T-cell (primary cell): ENCODE measurements at places on chromosomes 12 and 14.

DNA sequence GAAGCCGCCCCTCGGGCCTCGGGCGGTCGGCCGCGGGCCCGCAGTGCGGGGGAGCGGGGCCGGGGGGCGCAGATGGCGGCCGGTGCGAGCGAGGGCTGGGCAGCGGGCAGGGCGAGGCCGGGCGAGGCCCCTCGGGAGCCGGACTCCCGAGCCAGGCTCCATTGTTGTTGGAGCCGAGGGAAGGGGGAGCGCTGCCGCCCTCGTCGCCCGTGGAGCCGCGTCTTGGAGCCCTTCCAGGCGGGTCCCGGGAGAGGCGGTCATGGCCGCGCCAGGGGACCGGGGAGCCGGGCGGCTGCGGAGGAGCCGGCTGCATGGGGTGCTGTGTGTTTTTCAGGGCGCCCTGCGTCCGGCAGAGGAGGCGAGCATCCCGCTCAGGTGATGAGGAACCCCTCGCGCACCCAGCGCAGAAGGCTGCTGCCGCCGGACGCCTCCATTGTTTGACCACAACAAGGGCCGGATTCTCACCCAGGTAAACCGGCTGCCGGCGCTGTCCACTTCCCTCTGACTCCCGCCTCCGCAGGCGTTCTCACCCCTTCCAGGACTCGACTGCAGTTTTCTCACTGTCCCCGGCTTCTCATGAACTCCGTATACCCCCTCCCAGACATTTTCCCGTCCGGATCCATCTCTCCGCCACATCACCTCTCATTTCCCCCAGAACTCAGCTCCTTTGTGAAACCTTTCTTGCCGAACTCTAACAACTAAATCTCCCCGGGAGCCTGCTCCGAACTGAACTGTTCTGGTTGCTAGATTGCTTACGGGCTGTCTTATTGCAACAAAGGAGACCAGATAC, 732 bp downstream of the ZNF664 start:
- DNase-seq, result peak; percentile 40

GRCh38 chr12:46946137-46946536, 120.3 kb upstream of the SLC38A4 start:
- no peak for DNase-seq

- DNase-seq, result no peak
Observed at GRCh38 chr14:49774106-49774505, 6.2 kb downstream of the KLHDC2 start.

GRCh38 chr12:63889721-63890509, 45.4 kb downstream of the SRGAP1 start:
- DNase-seq, result no peak

DNA sequence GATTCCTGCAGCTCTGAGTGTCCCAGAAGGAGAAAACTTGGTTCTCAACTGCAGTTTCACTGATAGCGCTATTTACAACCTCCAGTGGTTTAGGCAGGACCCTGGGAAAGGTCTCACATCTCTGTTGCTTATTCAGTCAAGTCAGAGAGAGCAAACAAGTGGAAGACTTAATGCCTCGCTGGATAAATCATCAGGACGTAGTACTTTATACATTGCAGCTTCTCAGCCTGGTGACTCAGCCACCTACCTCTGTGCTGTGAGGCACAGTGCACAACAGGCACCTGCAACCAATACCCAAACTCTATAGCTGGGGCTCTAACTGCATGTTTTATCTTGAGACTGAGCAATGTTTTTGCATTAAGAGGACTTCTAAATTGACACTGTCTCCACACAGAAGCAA, 379.2 kb upstream of the OR4E1 start:
- peak; percentile 22 for DNase-seq

DNA sequence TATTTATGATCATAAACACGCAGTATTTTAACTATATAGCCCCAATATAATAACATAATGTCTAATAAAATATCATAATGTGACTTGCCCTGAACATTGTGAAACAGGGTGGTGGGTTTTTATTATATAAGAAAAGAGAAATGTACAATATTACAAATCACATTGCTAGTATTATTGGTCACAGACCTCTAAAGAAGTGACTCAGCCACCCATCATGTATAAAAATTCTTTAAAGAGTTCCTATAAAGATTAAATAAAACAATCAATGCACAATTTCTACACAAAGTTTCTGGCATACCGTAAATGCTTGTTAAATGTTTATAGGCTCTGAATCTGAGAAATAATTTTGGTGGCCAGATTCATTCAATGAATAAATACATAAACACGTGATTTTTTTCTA, 28.9 kb downstream of the ABCC9 start:
- no peak for DNase-seq
